D341Med (cell line): ENCODE measurements at places on chromosomes 2 and 18.
A peak's percentile ranks its signal among the peaks of the same experiment; 100 is the strongest.

DNA sequence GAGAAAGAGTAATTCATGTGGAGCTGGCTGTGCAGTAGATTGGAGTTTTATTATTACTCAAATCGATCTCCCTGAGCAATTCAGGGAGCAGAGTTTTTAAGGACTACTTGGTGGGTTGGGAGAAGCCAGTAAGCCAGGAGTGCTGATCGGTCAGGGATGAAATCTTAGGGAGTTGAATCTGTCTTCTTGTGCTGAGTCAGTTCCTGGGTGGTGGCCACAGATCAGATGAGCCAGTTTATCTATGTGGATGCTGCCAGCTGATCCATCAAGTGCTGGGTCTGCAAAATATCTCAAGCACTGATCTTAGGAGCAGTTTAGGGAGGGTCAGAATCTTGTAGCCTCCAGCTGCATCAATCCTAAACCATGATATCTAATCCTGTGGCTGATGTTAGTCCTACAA is 17.0 kb upstream of the UGT1A8 start:
- DNase-seq, result no peak

GRCh38 chr2:240567137-240567871 is 980 bp upstream of the RNPEPL1 start:
- DNase-seq, result no peak

- DNase-seq, result no peak
Observed at GRCh38 chr2:230765611-230766300, 53.1 kb downstream of the CAB39 start.

DNA sequence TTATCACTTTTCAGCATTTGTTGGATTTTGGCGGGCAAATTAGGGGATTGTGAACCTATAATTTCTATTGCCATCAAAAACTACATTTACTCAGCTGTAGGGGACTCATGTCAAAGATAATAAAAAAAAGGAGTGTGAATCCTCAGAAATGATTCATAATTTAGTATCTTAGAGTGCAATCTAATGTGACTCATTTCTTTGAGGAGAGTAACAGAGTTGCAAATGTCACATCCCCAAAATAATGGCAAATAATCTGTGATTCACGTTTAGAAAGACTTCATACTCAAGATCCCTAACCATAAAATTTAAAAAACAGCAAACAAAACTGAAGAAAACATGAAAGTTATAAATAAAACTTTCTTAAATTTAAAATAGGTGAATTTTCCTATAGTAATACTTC is 373.0 kb downstream of the CDH2 start:
- DNase-seq, result no peak

GRCh38 chr2:205996161-205996560 is 89.8 kb downstream of the INO80D start:
- no peak for DNase-seq

DNA sequence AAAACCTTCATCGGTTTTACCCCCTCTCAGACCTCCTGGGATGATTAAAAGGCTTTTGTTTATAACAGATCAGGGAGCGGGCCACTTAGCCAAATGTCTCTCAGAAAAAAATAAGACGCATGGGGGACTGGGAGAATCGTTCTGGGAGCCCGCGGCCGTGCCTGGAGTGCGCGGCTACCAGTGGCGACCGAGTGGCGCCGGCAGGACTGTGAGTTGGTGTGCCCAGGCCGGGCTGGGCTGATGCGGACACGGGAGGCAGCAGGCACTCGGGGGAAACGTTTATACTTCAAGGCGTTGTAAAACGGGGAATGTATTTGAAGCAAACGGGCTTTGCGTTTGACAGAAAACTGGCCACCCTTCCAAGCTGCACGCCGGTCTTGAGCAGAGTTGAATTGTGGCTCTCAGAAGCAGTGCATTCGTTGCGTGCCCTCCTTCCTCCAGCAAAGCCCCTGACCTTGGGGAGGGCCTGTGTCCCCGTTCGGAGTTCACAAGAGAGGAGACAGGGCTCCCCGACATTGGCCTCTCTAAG is 4.7 kb upstream of the HOXD10 start:
- no peak for DNase-seq

- no peak for DNase-seq
Observed at GRCh38 chr2:192183296-192183695, 11.4 kb downstream of the TMEFF2 start.

- DNase-seq, result no peak
Observed at GRCh38 chr18:23042133-23042532, 93.2 kb upstream of the CABLES1 start.

DNA sequence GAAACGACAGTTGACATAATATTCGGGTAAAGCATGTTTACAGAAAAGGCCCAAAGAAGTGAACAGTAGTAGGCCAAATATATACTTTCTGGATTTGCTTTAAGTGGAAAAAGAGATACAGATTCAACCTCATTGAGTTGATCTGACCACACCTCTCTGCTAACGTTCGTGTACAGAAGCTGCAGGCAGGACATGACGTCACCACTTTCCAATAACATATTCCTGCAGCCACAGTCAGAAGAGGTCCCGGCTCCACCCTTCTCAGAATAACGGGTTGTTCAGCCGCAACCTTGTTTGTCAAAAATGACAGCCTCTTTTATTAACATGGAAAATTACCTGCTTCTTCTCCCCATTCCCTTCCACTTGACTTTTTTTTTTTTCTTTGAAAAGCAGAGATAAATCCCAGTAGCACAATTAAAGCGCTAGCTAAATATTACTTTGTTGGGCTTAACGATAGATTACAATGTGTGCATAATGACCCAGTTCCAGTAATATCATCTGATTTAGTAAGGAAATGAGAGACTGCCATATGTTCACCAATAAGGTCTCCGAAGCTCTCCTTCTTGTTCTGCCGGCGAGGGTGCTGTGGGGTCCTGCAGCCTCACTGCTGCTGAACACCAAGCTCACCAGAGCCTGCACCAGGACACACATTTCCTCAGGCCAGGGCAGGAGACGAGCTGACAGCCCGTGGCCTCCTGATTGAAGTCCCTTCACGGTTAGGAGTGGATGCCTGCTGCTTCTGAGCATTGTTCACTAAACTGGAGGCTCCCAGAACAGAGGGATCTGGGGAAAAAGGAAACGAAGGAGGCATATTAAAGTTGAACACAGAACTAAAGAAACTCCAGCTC is 451.0 kb upstream of the SALL3 start:
- DNase-seq, result no peak

- no peak for DNase-seq
Observed at GRCh38 chr2:211591426-211591825, 947.2 kb downstream of the ERBB4 start.

DNA sequence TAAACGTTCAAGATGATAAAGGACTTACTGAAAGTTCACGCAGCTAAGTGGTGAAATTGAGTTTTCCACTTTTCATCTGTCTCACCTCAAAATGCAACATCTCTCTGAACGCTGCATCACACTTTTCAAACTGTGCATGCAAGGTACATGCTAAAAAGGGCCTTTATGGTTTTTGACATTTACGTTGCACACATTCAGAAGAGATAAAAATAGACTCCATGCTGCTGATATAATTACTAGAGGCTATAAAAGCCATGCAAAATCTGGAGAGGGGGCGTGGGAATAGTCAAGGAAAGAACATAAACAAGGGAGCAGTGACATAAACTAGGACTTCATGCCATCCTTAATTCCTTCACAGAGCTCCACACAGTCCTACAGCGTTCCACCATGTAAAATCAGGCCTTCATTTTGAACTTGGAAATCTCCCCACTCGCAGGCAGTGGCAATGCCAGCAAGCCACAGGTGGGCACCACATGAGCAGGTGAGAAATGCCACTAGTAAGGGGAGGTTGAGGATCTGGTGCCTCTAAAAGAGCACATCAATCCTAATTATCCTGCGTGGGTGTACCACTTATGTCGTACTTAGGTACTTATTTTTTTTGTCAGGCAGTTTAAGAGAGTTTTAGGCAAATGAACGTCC is 71.4 kb downstream of the ZEB2 start:
- no peak for DNase-seq

- DNase-seq, result peak; percentile 80
Observed at GRCh38 chr2:24382363-24383073, 22.2 kb upstream of the ITSN2 start.

DNA sequence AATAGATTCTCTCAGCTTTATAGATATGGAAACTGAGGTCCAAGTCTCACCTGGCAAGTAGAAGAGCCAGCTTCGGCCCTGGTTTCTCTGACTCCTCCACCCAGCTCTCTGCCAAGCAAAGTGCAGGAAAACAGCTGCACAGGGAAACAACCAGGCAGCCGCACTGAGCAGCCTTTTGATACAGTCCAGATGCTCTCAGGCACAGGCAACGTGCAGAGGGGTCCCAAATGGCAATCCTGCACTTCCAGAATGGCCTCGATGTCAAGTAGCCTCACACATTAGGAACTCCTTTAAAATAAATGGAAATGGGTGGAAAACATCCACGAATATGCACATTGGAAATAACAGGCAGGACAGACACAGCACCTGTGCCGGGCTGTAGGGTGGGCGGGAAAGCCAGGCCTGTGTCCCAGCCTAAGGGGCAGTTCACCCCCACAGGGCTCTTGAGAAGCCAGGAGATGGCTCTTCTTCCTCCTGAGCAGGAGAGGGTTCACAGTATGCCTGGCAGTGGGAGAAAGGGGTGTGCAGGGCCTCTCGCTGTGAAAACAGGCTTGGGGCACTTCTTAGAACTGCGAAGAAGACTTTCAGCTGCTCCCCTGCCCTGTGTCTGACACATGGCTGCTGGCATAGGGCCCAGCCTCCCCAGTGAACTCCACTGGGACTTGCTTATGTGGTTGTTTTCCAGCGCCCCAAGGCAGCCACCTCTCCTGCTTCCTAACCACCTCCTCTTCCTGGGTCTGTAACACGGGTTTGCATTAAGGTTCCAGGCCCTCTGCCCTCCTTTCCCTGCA is 63.9 kb upstream of the TUBA3E start:
- no peak for DNase-seq

DNA sequence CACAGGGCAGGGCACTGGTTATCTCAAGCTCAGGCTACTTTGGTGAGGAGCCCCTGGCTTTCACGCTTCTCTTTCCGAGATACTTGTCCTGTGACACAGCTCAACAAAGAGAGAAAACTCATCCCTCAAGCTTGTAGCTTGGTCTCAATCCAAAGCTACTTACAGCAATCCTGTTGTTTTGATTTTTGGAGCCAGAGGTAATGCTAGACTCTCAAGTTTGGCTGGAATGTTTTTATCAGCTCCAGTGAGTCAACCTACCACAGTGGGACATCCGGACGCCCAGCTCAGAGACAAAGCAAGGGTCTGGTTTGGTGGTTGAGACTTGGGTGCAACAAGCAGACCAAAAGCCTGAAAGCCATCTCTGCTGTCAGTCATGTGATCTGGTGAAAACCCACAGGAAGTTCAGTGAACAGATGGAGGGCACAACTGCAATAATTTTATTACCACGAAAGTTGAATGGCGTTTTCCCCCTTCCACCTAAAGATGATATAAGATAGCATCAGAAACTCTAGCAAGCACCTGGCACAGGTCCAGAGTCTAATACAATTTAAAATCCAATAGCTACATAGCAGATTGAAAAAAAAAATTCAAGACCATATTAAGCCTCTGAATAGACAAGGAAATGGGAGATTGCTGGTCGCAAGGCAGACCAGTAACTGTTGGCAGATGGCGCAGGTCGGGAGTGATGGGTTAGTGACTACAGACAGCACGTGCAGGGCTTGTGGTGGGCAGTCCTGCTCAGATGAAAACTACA is 102.3 kb upstream of the SMAD7 start:
- no peak for DNase-seq

DNA sequence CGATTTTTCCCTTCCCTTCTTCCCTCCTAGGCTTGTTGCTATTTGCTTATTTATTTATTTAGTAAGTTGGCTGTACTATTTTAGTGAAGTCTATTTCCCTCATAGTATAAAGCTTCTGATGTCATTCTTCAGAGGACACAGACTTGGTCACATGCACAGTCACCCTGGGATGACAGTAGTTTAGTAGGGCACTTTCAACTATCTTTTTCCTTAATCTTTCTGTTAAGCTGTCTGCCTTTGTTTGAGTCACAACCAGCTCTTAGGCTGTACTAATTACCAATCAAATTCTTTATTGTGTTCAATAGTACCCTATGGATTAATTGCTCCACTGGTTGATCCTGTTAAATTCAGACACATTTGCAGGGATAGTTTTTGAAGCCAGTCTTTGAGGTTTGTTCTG is 26.9 kb upstream of the RAB31 start:
- DNase-seq, result no peak

GRCh38 chr2:76584474-76584873 is 873.8 kb upstream of the GCFC2 start:
- DNase-seq, result no peak

GRCh38 chr18:40013001-40013609 is 1941.9 kb upstream of the PIK3C3 start:
- no peak for DNase-seq

DNA sequence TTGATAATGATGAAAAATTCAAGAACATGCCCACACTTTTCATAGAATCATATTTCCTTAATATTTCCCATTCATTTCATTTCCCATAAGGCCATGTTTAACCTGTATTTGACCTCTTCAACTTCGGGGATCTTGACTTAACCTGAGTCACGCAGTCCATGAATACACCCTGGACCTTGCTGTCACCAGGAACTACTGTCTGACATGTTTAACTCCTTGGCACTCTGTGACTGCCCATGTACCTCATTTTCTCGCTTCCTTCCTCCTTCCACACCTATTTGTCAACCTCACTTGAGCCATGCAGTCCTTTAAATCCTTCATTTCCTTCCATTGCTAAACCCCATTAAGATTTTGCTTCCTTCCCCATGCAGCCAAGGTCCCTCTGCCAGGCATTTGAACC is 16.3 kb downstream of the ABCB11 start:
- DNase-seq, result no peak

- DNase-seq, result no peak
Observed at GRCh38 chr18:56716692-56717146, 65.6 kb downstream of the WDR7 start.

DNA sequence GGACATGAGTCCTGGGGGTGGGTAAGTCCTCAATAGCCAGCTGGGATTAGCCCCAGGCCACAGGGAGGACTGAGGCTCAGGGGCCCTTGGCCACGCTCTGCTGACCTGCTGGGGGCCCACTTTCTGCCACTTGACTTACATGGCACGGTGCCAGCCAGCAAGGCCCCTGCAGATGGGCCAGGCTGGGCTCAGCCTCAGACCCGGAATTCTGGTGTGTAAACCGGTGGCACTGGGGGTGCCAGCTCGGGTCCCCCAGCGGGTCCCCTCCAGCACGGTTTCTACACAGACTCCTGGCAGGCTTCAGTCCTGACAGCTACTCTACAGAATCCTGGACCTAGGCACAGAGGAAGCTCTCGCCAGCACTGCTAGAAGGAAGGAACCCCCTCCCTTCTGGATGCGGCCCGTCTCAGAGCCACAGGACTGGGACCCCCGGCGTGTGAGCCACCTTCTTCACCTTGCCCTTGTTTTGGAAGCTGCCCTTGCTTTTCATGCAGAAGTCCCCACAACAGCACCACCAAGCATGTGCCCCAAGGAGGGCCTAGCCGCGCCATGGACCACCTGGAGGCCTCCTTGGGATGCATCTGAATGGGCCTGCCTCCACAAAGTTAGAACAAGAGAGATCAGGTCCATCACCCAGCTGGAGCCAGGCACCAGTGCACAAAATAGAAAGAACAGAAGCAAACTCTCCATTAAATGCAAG is 8.0 kb downstream of the HDAC4 start:
- DNase-seq, result no peak
